ENCODE measurements at places on chromosomes 5 and 9. TPM values are rescaled to one million over a fixed set of nuclear protein-coding genes. Genes with fewer than 3 reads are reported as not detected.

The SPINK5 gene
- polyA plus RNA-seq = 0.55 TPM

The UNC5A gene
- 0.46 TPM for polyA plus RNA-seq

The IL4 gene
- not detected for polyA plus RNA-seq

The TICAM2 gene
- 2.0 TPM for polyA plus RNA-seq

The PLAC8L1 gene
- 0.27 TPM for polyA plus RNA-seq

The UAP1L1 gene
- 5.9 TPM for polyA plus RNA-seq

The WHRN gene
- 2.0 TPM for polyA plus RNA-seq
